AML-193 (cell line): ENCODE measurements at places on chromosomes 4 and X.

GRCh38 chrX:8364369-8365141, 100.1 kb upstream of the VCX3B start:
- DNase-seq: no peak

- DNase-seq: no peak
Observed at GRCh38 chr4:17512973-17513665, 1.2 kb upstream of the QDPR start.

DNA sequence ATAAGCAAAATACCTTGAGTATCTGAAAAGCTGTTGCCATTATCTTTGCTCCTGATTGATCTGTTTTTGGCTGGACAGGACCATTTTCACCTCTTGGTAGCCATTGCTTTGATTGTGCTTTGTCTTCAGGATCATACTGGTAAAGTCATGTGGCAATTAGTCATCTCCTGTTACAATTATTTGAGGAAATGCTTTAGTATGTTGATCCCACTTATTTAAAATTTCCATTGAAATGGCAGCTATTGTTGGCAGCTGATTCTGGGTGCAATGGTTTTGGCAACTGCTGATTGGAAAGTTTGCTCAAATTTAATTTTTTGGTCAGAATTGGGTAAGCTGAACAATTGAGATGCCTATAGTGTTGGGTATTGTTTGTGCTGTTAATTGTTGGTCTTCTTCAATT, 238.3 kb upstream of the TLL1 start:
- DNase-seq: no peak

GRCh38 chr4:25949173-25949748, 35.2 kb downstream of the SMIM20 start:
- DNase-seq: no peak

GRCh38 chr4:142316025-142316424, 530.1 kb downstream of the INPP4B start:
- no peak for DNase-seq

- no peak for DNase-seq
Observed at GRCh38 chrX:122363112-122363795, 820.8 kb upstream of the GRIA3 start.

DNA sequence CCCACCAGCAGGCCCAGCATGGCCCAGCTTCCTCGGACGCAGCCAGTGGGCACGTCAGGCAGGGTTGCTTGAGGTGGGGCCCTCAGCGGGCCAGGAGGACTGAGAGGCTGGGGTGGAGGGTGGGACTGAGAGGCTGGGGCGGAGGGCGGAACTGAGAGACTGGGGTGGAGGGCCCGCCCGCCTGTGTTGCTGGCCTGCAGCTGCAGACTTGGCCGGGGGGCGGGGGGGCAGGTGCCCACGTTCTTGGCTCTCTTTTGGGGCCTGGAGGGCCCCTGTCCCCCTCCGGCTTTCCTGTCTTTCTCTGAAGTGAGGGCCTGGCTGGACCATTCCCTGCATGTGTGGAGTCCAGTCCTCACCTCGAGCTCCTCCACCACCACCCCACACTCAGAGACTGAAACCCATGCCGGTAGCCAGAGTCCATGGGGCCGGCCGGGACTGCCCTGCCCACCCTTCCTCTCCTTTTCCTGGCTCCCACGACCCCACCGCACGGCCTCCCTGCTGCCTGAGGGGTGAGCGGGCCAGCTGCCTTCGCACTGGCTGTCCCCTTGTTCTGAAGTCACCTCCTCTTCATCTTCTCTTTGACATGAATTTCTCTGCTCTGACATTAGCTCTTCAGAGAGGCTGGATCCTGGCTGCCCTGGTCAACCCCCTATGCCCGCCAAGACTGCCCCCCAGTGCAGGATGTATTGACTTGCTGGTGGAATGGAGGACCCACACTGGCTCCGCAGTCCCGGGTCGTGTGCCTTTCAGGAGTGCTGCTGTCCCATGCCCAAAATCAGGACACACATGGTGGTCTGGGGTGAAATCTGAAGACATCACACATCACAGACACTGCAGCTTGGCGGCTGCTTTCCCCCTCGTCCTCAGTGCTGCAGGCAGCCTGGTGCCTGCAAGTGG, 10.1 kb upstream of the NKX1-1 start:
- no peak for DNase-seq

- no peak for DNase-seq
Observed at GRCh38 chr4:73189274-73189810, 69.3 kb downstream of the ANKRD17 start.
